MG63 (cell line): ENCODE measurements at places on chromosomes 12 and 14. TPM values are rescaled to one million over a fixed set of nuclear protein-coding genes. Genes with fewer than 3 reads are reported as not detected.

GRCh38 chr14:26606729-26607312, 9.0 kb upstream of the NOVA1 start:
- no peak for DNase-seq

Gene POTEM
- total RNA-seq, result not detected in 2 replicates

DNA sequence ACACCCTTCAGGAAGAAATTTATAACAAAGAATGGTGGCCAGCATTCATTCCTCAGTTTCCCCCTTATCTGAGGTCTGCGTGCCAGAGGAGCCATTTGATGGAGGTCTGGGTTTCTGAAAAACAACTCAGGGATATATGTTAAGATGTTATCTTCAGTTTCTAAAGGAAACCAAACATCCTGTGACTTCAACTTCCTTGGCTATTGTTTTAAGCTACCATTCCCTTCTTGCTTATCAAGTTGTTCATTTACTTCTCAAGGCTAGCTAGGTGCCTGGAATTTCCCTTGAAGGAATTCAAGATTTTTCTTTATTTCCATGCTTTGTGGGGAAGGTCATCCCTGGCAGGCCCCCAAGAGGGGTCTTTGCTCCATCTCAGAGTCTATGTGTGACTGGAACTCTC, 27.1 kb upstream of the OXA1L start:
- DNase-seq, result no peak

DNA sequence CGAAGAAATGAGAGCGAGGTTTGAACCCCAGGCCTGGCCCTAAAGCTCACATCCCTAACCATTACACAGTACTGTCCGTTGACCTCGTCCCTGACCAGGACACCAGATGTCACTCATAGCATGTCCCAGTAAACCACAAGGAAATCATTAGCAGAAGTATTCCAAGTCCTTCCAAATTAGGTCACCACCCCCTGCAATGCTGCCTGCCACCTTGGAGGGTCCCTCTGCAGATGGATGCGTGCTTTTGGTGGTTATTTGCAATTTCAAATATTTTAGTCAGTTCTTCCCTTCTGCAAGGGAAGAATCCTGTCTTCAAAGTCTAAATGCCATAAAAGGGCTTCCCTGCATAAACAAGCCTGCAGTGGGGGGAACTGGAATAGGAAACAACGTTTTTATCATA, 71.3 kb downstream of the CLMN start:
- DNase-seq, result no peak

DNA sequence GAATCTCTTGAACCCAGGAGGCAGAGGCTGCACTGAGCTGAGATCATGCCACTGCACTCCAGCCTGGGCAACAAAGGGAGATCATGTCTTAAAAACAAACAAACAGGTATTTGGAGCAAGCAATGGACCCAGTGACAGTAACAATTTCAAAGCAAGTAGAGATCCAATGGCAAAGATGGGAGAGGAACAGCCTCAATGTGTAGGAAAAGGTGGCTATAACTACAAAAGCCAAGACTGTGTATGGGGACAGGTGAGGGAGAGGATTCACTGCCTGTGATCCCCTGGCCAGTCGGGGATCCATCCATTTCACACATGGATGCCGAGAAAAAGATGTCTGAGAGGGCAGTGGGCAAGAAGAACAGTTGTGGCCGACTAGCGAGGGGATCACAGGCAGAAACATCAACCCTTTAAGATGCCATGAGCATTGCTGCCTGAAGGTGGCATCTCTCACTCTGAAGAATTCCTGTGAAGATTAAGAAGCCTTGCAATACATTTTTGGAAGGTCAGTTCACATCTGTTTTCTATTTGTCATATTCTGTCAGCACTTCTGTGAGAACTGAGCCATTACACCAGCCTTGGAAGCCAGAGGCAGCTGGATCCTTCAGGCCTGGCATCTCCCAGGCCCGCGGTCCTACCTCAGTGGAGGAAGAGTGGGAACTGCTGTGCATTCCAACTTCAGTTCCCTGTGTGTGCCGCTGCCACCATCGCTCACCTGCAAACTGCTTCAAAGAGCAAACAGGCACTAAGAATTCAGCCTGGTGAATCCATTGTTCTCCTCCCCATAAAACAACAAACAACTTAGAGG, 54.5 kb upstream of the FRS2 start:
- DNase-seq, result peak; percentile 68

DNA sequence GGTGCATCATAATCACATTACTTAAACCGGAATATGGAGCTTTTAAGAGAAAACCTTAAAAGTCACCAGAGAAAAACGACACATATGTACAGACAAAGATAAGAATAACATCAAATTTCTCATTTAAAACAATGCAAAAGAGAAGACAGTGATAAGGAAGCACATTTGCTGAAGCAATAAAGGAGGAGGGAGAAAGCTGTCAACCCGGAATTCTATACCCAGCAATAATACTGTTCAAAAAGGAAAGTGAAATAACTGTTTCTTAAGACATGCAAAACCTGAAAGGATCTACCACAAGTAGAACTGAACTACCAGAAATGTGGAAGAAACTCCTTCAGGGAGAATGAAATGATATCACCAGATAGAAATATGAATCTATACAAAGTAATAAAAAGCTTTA, 15.4 kb downstream of the SLC6A13 start:
- DNase-seq, result no peak

DNA sequence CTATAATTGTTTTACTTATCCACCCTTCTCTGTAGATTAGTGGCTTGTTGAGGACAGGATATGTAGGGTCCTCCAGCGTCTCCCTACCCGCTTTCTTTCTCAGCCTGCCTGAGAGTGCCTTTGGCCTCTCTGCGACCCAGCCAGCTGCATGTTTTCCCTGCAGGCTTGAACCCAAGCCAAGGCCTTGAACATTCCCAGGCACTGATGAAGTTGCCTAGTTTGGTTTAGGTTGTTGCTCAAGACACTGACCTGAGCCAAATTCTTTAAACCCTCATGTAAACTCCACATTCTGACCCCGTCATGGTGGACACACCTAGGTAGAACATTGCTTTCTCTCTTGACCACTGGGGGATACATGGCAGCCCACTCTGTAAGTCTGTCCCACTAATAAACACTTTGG, 33.4 kb upstream of the TXNRD1 start:
- DNase-seq, result peak; percentile 83

- no peak for DNase-seq
Measured at GRCh38 chr12:4477129-4477528, 31.5 kb upstream of the FGF6 start.

Gene KCTD10
- total RNA-seq, result 92.0 and 101 TPM in 2 replicates

DNA sequence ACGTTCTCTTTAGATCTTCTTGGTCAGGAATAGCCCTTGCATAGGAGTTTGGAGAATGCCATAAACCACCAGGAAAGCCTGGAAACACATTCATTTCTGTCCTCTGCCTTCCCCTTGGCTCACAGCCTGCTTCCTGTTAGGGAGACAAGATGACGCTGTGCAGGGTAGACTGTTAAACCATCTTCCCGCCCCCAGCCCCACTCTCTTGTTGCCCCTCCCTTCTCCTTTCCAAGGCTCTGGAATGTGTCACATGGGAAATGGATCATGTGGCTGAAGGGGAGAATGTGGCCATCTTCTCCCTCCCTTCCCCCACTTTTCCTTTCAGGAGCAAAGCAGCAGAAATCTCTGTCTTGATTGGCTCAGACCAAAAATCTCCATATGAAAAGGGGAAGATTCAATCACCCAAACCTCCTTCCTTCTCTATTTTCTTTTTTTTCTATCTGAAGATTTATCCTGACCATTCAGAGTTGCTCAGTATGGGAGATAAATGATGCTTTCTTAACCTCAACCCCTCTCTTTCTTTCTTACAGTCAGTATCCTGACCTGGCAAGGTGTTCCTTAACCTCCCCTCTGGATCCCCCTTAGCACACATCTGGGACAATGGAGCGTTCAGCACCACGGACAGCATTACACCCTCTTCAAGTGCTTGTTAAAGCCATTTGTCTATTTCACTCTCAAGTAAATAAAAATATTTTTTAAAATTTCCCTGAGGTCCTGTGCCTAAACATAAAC, 11.4 kb downstream of the GPR19 start:
- peak; percentile 43 for DNase-seq

Gene REM2
- total RNA-seq, result not detected in 2 replicates

DNA sequence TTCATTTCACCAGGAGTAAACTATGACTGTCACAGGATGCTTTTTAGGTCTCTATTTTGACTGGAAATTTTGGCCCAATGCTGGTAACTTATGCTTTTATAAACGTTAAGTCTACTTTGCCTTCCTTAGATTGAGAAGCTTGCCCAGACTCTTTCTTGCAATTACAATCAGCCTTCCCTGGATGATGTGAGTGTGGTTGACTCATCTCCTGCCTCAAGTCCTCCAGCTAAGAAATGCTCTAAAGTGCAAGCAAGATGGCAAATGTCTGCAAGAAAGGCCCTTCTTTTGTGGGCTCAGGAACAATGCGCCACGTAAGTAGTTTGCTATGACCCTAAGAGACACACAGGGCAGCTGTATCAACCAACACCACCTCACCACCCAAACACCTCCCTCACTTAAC, 96.9 kb downstream of the SYNE2 start:
- DNase-seq, result no peak

DNA sequence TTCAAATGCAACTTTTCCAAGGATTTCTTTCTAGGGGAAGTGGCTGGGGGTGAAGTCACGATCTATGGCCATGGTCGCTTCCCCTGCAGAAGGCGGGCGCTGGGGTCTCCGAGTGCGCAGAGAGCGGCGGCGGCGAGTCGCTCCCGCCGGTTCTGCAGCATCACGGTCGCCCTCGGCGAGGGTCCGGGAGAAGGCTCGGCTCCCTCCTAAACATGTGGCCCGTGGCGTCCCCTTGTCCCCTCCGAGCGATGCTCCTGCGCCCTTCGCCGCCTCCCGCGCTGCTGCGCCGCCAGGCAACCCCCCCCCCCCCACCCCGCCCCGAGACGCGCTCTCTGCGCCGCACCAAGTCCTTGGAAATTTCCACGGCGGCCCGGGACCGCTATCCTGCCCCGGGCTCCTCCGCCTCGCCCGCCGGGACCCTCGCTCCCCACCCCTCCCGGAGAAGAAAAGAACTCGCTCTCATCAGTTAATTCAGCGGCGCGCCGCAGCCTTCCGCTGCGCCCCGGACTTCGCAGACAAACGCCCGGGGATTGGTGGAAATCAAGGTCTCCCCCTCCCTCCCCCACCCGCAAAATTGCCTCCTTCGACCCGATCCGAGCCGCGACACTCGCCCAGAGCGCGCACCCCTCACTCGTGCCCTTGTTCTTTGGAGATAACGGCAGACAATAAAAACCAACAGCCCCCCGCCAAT, at the start of gene ST8SIA1:
ST8SIA1 (minus strand) TSS at position 298 of the 691 bp plus-strand sequence. CDS start 475 bp downstream, outside the sequence.
- DNase-seq, result peak; percentile 43

GRCh38 chr14:102708494-102708893, 68.8 kb upstream of the TRAF3 start:
- no peak for DNase-seq

GRCh38 chr12:7096006-7096932, 4.0 kb upstream of the C1R start:
- DNase-seq, result no peak

Gene BBS10
- total RNA-seq, result 7.6 and 17.5 TPM in 2 replicates

Gene TMPRSS12
- total RNA-seq, result not detected in 2 replicates

- DNase-seq, result peak; percentile 97
Measured at GRCh38 chr12:100266835-100267602, at the start of the genes DEPDC4 and SCYL2. Gene DEPDC4 (minus strand): TSS chr12:100267079. CDS start chr12:100267076, 3 bp downstream. Gene SCYL2 (plus strand): TSS chr12:100267177. CDS start chr12:100282971, 15,794 bp downstream.

DNA sequence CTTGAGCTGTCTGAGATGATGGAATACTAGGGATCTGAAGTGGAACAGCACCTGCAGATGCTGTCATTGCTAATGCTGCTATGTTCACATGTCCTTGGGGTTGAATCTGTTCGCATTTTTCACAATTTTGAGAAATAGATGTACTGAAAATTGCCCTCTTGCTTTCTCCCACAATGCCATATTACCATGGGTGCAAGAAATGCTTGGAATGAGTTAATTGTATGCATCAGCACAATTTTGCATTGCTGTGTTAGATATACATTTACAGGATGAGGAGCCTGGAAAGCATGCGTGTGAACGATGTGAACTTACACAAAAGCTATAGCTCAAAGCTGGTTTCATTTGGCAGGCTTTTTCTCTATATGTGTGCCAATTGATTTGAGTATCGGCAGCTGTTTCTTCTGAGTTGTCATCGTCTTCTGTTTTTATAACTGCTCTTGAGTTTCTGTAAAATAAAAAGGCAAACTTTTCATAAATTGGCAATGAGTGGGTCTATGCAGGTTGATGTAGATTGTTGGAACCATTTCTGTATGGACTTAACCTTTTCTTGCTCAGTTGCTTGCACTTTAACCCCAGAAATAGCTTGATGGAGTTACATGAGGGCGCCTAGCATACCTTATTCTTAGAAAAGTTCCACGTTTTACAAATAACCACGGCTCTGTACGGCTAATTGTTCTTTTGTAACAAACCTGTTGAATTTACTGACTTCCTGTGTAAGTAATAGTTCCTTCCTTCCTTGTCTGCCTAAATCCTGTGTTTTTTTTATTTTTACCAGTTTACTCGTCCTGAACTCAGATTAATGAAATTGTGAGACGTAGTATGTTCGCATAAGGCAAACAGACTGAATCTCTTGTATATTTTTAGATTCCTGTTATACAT, 105.9 kb downstream of the FGD4 start:
- DNase-seq, result no peak
